ENCODE measurements at places on chromosomes 16 and 17. TPM values are rescaled to one million over a fixed set of nuclear protein-coding genes. Genes with fewer than 3 reads are reported as not detected.

- no peaks in the 10 kb centered on the region for H3K4me1 ChIP-seq
- H3K27ac ChIP-seq: no peak overlapping the region
- no peaks in the 10 kb centered on the region for H3K27me3 ChIP-seq
- no peak overlapping the region for H3K4me3 ChIP-seq
- DNase-seq: no peak
Measured at GRCh38 chr16:82220541-82220940, 50.5 kb upstream of the MPHOSPH6 start.

GRCh38 chr17:17590141-17590751, 1.3 kb downstream of the PEMT start:
- peak overlapping the region; percentile 88 for H3K4me3 ChIP-seq
- no peaks in the 10 kb centered on the region for H3K36me3 ChIP-seq
- DNase-seq: no peak
- 0 out of 2 replicates have a peak, but pooled peaks cover 4% of the 10 kb centered on the region for H3K4me1 ChIP-seq
- peak overlapping the region; percentile 92 for H3K27ac ChIP-seq

- H3K4me1 ChIP-seq: peaks cover 10% of the 10 kb centered on the region
- no peak for DNase-seq
- no peak overlapping the region for H3K27ac ChIP-seq
- H3K27me3 ChIP-seq: no peaks in the 10 kb centered on the region
Measured at GRCh38 chr17:50480854-50481490, 2.3 kb downstream of the RSAD1 start.

DNA sequence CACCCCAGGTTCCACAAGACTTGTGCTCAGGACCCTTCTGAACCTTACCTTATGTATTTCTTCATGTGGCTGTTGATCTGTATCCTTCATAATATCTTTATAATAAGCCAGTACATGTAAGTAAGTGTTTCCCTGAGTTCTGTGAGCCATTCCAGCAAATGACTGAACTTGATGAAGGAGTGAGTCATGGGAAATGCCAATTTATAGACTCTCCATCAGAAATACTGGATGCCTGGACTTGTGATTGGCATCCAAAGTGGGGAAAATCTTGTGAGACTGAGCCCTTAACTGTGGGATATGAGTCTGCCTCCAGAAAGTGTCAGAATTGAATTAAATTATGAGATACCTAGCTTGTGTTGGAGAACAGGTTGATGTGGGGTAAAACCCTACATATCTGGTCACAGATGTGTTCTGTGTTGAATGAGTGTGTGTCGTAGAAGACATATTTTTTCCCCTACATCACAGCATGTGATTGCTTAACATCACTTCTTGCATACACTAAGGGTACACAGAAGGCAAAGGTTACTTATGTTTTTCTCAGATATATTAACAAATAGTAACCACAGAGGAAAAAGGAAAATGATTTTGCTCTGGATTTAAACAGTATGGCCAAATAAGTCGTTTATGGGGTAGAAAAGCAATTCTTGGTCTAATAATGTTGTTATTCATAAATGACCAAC, 70.2 kb upstream of the NETO2 start:
- no peaks in the 10 kb centered on the region for H3K27me3 ChIP-seq
- no peak overlapping the region for H3K4me3 ChIP-seq
- H3K4me1 ChIP-seq: no peaks in the 10 kb centered on the region
- DNase-seq: no peak

DNA sequence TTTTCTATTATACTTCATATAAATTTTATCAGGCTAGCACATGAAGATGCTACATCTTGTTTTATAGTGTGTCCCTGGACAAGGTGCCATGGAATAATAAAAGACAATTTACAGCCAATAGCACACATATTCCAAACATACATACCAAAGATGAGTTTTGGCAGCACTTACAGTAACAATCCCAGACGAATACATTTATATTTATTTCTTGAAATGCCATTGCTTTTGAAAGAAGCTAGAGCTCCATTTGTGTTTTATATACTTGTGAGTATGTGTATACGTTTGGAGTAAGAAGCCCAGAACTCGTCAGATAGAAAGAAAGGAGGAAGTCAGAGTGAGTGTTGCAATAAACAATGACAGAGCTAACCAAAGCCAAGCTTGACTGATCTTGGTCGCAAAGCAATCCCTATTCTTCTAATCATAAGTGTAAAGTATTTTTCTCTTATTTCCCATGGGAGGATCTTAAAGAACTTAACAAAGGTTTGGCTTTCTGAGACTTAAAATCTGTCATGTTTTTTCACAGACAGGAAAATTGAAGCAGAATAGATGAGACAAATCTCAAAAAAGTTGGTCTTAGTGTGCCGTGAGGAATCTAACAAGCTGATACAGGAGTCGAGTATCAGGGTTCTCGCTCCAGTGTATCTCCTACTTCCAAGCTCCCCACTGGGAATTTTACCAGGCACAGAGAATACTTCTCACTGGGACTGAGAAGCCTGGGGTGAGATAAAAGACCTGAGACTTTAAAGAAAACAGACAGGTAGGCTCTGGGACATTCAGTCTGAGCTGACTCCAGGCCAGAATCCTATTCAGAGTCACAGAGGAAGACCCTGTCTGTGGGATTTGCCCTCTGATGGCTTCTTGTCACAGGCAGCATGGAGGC, 175.4 kb downstream of the AATF start:
- no peaks in the 10 kb centered on the region for H3K27me3 ChIP-seq
- peaks cover 22% of the 10 kb centered on the region for H3K36me3 ChIP-seq
- H3K4me3 ChIP-seq: no peak overlapping the region
- DNase-seq: no peak

- H3K4me1 ChIP-seq: no peaks in the 10 kb centered on the region
- H3K36me3 ChIP-seq: no peaks in the 10 kb centered on the region
- no peak overlapping the region for H3K27ac ChIP-seq
- H3K4me3 ChIP-seq: no peak overlapping the region
- DNase-seq: no peak
- H3K27me3 ChIP-seq: no peaks in the 10 kb centered on the region
Measured at GRCh38 chr16:58832386-58832895, 98.3 kb upstream of the GOT2 start.

GRCh38 chr17:30116345-30116660, 313 bp upstream of the NSRP1 start:
- DNase-seq: no peak
- H3K27me3 ChIP-seq: no peaks in the 10 kb centered on the region
- peaks cover 23% of the 10 kb centered on the region for H3K36me3 ChIP-seq

DNA sequence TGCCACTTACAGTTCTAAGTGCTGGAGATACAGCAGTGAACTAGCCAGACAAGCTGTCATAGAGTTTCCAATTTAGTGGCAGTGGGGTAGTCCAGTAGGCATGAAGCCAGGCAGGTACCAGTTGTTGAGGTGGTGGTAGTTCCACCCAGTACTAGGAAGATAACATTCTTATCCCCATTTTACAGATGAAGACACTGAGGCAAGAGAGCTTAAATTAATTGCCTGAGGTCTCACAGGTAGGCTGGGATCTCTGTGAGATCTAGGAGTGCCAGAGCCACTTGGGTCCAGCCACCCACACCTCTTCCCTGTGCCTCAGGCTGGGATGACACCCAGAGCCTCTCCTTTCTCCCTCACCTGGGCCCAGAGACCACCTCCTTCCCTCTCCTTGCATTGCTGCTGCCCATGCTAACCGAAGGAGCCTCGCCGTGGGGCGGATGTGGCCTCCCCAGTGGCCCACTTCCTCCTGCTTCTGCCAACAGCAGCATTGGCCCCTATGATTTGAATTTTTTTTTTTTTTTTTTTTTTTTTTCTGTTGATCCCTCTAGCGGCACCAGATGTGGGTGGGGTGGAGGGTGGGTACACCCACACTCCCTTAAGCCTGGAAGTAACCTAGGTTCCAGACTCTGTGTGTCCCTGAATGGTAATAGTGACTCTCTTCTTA, 114.0 kb downstream of the PRKCB start:
- no peak overlapping the region for H3K27ac ChIP-seq
- H3K4me1 ChIP-seq: peaks cover 3% of the 10 kb centered on the region
- no peaks in the 10 kb centered on the region for H3K27me3 ChIP-seq
- DNase-seq: no peak

DNA sequence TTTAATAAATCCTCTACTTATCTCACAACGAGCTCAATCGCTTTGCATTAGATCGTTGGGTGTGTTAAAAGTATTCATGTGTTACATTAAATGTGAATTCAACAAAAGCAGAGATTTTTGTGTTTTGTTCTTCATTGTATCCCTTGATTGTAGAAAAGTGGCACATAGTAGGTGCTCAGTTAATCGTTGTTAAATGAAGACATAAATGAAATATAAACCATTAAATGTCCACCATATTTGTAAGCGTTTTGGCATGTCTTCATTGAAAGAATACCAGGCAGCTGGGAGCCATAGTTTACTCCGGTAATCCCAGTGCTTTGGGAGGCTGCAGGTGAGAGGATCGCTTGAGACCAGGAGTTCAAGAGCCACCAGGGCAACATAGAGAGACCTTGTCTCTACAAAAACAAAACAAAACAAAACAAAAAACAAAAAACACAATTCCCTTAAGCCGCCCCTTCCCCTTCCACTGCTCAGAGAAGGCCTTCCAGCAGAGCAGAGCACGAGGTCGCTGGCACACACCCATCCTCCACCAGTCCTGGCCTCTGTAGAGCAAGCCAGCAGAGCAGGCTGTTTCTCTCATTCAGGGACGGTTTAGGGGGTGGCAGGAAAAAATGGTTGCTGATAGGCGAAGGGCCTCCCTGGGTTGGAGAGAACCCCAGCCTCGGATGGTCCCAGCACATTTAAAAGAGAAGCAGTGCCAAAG, 673 bp upstream of the CHD9 start:
- H3K36me3 ChIP-seq: no peaks in the 10 kb centered on the region
- no peaks in the 10 kb centered on the region for H3K27me3 ChIP-seq
- peaks cover 14% of the 10 kb centered on the region for H3K4me1 ChIP-seq
- H3K27ac ChIP-seq: peak overlapping the region; percentile 91
- DNase-seq: peak; percentile 50
- H3K4me3 ChIP-seq: peak overlapping the region; percentile 95

DNA sequence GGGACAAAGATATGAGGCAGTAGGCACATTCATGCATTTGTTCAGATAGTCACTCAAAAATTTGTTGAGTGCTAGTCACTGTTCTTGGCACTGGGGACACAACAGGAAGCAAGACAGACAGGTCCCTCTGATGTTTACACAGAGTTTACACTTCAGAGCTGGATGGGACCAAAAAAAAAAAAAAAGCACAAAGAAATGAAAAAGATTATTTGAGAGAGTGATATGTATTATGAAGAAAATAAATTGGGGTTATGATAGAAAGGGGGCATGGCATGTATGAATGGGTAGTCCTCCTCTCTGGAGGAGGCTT, 3.5 kb upstream of the YPEL2 start:
- H3K4me1 ChIP-seq: peaks cover 39% of the 10 kb centered on the region
- H3K27ac ChIP-seq: peak overlapping the region; percentile 55
- H3K36me3 ChIP-seq: no peaks in the 10 kb centered on the region
- H3K4me3 ChIP-seq: no peak overlapping the region
- DNase-seq: peak; percentile 4

DNA sequence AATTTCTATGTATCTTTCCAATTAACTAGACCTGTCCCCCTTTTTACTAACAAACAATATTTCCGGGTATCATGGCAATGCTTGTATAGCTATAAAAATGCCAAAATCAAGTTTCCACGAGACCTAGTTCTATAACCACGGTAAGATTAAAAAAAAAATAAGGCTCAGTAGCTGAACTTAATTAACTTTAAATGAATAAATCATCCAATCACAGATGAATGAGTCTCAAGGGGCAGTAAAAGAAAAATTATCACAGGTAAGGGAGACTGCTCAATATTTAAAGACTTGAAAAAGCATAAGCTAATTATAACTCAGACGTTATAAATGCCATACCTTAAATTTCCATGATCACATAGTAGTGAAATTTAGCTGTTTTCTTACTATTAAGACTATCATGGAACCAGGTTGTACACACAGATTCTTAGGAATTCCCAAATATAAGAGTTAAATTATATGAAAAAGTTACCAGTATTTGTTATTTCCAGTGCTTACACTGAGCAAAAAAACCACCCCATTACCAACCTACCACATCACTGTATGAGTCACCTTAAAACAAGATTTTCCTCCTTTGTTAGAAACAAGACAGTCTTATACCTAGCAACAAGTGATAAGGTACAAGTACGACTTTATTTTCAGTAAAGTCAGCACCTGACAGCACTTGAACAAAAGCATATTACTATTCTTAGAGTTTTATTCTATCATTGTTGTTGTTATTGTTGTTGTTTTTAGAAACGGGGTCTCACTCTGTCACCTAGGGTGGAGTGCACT, 20.6 kb downstream of the SSH2 start:
- peaks cover 3% of the 10 kb centered on the region for H3K36me3 ChIP-seq
- no peak for DNase-seq
- no peaks in the 10 kb centered on the region for H3K27me3 ChIP-seq
- no peak overlapping the region for H3K27ac ChIP-seq

DNA sequence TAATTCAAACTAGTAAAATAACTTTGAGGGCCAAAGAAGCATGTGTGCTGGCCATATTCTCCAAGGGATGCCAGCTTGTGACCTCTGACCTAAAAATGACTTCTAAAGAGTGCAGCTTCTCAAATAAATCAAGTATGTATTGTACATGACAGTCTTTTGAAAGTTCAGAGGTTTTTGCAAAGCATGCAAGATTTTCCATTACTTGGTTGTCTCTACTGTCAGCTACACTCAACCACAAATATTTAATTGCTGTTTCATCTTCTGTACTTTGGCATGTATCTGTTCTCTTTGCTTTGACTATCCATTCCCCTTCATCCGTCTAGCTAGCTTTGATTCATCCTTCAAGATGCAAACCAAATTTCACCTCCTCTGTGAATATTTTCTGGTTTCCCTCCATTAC, 121.9 kb upstream of the HS3ST2 start:
- no peak overlapping the region for H3K27ac ChIP-seq
- no peak for DNase-seq
- no peaks in the 10 kb centered on the region for H3K36me3 ChIP-seq

DNA sequence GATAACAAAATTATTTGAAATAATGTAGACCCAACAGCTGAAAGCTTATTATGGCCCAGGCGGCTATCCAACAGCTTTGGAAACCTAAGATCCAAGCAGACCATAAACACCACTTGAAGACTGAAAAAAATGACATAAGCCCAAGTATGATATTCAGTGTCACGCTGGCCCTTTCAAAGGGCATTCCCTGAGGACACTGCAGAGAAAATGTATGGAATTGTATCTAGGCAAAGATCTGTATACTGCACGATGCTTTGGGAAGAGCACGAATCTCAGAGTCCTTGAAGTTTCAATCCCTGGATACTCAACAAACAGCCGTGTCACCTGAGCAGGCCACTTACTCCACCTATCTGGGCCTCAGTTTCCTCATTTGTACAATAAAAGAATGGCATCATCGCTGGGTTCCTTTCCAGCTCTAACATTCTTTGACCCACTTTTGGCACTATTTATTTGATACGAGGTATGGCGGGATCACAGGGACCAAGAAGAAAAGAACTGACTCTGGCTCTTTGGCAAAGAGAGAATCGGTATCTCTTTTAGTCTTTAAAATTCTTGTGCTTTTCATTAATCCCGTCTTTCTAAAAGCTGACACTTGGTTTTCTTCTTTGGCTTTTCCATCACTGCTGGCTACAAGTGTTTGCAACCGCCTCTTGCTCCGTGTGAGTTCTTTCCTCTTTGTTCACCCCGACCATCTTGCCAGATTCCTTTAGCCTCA, 1.2 kb downstream of the STAT5B start:
- H3K27ac ChIP-seq: peak overlapping the region; percentile 56
- H3K4me3 ChIP-seq: peak overlapping the region; percentile 71
- no peaks in the 10 kb centered on the region for H3K27me3 ChIP-seq

The TEKT5 gene
- not detected for polyA plus RNA-seq

The KRT31 gene
- polyA plus RNA-seq: 0.03 TPM

The OMG gene
- polyA plus RNA-seq: 0.61 TPM

The ASPHD1 gene
- polyA plus RNA-seq: 29.0 TPM

The KRTAP9-2 gene
- not detected for polyA plus RNA-seq

The GRAP gene
- polyA plus RNA-seq: 0.02 TPM

The CASKIN1 gene
- 1.7 TPM for polyA plus RNA-seq
